ENCODE measurements at places on chromosomes 16 and 17.
A peak's percentile ranks its signal among the peaks of the same experiment; 100 is the strongest.

DNA sequence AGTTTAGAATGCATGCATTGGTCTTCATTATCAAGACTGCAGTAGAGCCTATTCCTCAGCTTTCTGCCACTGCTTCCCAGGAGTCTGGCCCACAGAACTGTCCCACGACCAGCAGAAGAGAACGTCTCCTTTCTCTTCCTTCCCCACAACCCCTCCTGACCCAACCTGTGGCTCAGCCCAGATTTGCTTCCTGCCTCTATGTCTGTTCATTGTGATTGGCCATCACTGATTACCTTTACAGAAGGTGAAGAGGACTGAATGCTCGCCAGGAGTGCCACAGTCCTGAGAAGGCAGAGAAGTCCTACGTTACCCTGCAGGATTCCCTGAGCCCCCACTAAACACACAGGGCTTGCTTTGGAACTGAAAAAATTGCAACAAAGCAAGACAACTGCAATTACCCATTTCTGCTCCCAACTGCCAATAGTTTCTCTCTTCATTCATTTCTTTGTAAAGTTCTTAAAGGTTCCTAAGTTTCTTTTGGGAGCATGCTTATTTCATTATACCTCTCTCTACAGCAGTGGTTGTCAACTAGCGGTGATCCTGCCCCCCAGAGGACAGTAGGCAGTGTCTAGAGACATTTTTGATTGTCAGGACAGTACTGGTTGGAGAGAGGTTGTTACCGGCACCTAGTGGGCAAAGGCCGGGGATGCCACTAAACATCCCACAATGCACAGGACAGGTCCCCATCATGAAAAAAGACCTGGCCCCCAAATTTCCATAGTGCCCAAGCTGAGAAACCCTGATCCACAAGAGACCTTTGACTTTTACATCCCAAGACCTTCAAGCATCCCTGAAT, 4.5 kb upstream of the NAT9 start:
- peak; percentile 61 for DNase-seq

DNA sequence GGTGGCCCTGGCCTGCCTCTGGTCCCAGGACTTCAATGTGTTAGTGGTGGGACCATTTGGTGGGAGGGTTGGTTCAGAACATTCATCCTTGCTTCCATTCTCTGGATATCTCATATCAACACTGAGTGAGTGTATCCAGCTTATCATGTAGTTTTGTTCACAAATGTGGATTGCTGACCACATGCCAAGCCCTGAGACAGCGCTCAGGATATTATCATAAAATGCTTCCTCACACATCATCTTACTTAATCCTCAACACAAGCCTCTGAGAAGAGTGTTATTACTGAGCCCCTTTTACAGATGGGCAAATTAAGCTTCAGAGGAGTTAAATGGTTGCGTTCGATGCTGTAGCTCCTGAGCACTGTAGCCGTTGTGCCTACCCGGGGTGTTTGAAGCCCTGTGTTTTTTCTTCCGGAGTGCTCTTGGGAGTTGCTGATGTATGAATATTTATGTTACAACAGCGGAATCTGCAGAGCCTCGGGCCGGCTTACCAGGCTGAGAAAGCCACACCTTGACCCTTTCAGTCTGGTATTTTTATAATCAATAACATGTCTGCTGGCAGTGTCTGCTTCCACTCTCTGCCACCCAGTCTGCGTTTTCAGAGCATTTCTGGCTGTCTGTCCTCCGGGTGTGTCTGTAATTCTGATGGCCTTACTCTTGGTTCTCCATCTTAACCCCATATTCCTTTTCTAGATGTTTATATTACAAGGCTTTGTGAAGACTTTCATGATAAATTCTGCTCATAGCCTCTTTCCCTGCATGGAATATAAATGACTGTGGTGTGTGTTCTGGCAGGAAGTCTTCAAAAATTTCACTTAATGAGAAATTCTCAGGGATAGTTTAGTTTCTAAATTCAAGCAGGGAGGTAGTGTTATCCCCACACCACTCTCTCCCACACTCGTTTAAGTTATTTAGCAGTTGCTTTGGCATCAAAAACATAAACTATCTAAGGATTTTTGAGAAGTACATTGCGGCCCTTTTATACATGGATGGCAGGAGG, 2.9 kb downstream of the GLP2R start:
- DNase-seq: no peak

DNA sequence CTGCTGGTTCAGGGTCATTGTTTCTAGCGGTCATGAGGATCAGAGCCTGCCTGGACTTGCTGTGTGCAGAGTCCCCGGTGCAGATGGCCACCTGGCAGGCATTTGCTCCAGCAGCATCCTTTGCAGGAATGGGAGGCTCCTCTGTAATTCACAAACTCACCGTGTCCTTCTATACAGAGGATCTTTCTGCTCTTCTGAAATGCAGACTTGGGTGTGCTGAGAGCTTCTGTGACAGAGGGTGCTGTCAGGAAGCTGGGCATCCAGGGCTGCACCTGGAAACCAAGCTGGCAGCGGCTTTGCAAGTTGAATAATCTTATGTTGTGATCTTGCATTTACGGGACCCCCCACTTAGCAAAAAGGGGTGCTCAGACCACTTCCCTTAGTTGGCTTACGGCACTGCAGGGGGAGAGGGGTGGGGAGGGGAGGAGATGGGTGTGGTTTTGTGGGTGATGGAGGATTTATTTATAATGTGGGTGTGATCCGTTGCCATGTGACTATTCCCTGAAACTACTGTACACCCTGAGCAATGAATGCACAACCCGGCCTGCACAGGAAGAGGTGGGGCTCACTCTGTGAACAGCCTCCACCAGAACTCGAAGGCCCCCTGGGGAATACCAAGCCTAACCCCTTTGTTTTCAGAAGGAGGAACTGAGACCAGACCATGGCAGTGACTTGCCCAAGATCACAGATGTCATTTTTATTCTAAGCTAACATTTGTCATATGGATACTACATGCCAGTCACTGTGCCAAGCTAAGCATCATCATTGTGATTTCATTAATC, 178.3 kb downstream of the PRKCB start:
- DNase-seq: no peak

- no peak for DNase-seq
These were observed 452.5 kb upstream of the CCL2 start for GRCh38 chr17:33802349-33803198.

- DNase-seq: no peak
These were observed 2.6 kb downstream of the CD300LB start for GRCh38 chr17:74528491-74529199.

GRCh38 chr16:66121466-66121865, 245.0 kb upstream of the CDH5 start:
- DNase-seq: no peak

- DNase-seq: no peak
These were observed 1.1 kb downstream of the WFIKKN1 start for GRCh38 chr16:631808-632358.

DNA sequence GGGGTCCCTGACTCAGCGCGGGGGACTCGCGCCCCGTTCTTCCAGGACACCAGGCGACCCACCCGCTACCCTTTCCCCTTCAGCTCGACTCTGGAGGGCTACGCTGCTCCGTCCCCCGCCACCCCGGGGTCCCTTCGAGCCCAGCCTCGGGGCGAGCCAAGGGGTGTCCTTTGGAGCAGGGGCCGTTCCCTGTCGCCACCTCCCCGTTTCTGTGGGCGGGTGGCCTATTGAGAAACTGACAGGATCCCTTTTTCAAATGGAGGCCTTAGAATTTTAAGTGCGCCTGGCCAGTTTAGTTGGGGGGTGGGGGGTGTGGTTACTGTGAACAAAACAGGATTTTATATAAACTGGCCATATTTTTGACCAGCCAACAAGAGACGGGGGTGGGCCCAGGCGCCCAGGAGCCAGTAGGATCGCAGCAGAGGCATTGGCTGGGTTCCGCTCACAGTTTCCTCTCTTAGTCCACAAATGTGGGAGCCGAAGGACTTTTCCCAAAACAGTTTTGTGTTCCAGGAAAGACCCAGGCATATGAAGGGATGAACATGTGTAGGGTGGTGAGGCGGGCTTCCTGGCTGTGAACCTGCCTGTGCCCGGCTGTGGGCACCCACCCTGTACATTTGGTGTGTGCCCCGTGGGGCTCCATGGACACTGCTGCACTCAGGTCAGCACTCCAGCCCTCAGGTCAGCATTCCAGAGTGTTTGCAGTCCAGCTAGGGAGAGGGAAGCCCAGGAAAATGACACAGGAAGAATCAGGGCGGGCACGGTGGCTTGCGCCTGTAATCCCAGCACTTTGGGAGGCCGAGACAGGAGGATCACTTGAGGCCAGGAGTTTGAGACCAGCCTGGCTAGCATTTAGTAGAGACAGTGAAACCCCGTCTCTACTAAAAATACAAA, 722 bp upstream of the TIMP2 start:
- DNase-seq: peak; percentile 93

DNA sequence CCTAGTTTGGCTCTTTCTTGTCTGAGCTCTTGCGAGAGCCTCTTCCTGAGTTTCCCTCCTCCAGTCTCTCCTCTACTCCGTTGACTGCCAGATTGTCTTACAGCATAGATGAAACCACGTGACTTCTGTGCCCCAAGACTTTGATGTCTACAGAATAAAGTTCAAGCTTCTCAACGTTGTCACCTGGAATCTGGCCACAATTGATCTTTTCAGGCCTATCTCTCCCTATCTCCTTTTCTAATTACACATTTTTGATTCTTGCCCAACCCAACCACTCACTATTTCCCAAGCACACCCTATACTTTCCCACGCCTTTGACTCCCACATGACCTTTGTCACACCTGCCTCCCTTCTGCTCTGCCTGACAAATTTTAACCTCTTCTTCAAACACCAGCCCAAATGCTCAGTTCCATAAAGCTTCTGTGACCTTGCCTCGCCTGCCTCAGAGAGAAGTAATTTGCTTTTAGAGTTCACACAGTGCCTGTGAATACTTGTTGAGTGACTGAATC, 52.4 kb upstream of the PMFBP1 start:
- DNase-seq: no peak

GRCh38 chr17:74962622-74963394, 9.8 kb downstream of the HID1 start:
- no peak for DNase-seq

DNA sequence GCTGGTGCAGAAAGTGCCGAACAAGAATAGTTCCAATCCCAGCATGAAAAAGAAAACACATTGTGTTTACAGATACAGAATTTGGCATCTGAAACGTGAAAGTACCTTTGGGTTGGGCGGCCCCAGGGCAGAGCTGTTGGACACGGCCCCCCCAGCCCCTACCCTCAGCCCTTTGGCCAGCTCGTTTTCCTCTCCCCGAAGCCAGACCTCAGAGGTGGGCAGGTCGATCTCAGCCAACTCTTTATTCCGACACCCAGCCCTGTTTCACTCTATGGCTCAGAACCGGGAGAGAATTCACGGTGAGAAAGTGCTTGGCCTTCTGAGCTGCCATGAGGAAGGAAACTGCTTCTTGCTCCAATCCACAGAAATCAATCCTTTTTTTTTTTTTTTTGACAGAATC, 11.3 kb downstream of the NTN1 start:
- DNase-seq: no peak

- no peak for DNase-seq
These were observed 7.7 kb downstream of the ERAL1 start for GRCh38 chr17:28862561-28862960.

DNA sequence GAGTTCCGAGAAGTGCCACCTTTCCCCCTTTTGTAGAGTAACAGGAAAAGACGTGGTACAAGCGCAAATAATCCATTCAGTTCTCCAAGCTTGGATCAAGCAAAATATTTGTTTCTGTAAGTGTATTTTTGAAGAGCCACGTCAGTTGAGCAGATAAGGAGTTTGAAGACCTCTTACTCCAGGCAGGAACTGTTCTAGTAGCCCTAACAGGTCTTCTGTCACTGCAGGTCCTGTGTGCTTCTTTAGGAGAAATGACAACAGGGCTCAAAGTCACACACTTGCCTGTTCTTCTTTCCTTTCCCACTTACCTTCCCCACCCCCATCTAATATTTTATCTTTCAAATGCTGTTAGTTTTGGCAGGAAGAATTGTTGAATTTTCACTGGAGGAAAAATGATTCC, 93.9 kb downstream of the CLEC16A start:
- DNase-seq: no peak

DNA sequence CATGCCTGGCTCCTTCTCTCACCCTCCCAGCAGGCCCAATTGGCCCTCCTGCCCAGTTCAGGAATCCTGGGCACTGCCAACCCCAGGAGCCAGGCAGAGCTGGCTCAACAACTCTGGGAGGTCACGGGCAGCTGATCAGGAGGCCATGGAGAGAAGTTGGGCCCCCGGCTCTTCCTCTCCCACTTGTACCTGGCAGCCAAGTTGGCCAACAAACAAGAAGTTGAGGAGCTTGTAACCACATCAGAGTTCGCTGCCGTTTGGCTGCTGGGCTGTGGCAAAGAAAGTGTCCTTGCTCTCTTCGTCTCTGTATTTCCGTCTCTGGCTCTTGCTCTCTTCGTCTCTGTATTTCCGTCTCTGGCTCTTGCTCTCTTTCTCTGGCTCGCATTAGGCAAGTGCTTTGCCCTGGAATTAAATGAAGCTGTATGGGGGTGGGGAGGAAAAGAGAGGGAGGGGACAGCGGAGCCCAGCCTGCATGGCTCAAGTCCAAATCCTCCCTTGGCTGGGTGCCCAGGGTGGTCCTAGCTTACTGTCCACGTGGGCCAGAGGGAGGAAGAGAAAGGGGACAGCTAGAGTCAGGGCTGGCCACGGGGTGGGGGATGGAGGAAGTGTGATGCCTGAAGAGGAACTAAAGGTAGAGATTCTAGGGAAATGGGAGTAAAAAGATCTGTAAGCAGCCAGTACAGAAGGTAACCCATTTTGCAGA, 7.8 kb upstream of the TMEM132E start:
- no peak for DNase-seq
